Small intestine (tissue), 16 donors: ENCODE measurements at places on chromosomes 5 and 9. TPM values are rescaled to one million over a fixed set of nuclear protein-coding genes. Genes with fewer than 3 reads are reported as not detected.
A peak's percentile ranks its signal among the peaks of the same experiment; 100 is the strongest.

DNA sequence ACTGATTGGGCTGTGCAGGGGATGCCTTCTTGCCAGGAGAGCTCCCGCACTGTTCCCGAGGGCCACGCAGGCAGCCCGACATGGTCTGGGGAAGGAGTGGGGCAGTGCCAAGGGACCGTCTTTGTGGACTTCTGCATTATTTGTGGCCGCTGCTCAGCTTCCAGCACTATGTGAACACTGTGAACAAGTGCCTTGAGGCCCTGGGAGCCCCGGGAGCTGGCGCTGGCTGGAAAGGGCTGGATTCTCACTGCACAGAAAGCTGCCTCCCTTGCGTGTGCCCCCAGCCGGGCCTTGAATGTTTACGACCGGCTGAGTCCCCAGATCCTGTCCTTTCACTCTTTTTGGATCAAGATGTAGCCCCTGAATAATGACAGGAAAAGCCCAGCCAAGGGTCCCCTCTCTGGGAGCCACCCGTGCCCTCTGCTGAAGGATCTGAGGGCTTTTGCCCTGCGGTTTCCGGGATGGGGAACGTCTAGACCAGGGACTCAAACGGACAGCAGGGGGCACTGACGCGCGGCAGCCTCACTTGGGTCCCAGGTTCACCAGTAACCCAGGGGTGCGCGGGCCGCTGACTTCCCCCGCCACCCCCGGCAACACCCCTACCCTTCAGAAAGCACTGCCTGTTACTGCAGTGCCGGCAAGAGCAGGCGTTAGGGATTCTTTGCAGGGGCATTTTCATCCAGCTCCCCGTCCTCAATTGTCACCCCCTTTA is 98.9 kb upstream of the FCN2 start:
- DNase-seq, result no peak

GRCh38 chr5:43209060-43209459 is 17.0 kb downstream of the NIM1K start:
- no peak for DNase-seq

GRCh38 chr5:143395638-143396352 is 7.7 kb downstream of the NR3C1 start:
- DNase-seq, result no peak

DNA sequence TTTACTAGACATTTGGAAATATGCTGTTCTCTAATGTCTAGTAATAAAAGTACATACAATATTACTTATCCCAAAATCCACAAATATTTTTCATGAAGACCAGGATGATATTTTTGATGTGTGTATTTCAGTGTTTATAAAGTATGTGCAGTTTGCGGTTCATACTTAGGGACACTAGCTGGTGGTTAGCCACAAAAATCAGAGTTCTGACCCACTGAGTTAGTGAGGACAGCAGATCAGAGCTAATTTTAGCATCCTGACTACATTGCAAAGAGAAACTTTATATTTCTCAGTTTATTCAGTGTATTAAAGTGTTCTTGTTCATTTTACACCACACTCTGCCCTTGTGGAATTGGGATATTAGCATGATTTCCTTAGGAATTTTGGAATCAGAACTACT is 655.3 kb downstream of the HTR1A start:
- DNase-seq, result no peak

GRCh38 chr9:108113596-108113995 is 624.0 kb upstream of the KLF4 start:
- DNase-seq, result no peak

DNA sequence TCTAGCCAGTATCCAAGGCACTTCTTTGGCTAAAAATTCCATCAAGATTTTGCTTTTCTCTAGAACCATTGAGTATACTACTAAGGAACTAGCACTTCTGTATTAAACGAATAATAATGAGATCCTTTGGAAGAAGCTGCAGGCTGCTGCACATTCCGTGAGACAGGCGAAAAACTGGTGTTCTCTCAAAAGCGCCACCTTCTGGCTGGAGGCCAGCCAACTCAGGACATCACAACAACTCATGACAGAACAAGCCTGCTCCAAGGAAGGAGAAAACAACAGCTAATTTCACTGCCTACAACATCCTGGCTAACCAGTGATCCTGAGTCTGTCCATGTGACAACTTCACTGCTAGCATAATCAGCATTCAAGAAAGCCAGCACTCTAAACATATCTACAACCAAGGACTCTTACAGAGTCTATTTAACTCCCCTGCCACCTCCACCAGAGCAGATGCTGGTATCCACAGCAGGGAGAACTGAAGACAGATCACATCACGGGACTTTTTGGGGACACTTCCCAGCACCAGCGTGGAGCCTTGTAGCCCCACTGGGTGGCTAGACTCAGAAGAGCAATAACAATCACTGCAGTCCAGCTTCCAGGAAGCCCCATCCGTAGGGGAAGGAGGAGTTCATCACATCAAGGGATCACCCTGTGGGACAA is 150.5 kb downstream of the YTHDC2 start:
- peak; percentile 3 for DNase-seq

GRCh38 chr5:10277773-10278630 is 27.9 kb downstream of the CCT5 start:
- DNase-seq, result no peak

DNA sequence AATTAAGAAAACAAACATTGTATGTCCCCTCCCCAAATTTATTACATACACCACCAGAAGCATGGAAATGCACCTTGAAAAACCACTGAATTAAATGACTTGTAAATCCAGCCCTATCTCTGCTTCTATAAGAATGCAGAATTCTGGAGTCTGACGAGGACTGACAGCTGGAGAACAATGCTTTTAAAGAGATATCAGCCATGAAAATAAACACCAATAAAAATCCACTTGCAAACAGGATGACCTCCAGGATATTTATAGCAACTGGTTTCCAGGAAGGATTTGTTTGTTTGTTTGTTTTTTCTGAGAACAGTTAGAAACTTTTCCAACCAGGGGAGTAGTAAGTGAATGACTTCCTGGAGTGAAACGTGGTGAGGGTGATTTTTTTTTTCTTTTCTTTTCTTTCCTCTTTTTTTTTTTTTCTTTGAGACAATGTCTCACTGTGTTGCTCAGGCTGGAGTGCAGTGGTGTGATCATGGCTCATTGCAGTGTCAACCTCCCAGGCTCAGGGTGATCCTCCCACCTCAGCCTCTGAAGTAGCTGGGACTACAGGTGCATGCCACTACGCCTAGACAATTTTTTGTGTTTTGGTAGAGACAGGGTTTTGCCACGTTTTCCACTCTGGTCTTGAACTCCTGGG is 38.7 kb upstream of the SLC36A1 start:
- DNase-seq, result no peak

DNA sequence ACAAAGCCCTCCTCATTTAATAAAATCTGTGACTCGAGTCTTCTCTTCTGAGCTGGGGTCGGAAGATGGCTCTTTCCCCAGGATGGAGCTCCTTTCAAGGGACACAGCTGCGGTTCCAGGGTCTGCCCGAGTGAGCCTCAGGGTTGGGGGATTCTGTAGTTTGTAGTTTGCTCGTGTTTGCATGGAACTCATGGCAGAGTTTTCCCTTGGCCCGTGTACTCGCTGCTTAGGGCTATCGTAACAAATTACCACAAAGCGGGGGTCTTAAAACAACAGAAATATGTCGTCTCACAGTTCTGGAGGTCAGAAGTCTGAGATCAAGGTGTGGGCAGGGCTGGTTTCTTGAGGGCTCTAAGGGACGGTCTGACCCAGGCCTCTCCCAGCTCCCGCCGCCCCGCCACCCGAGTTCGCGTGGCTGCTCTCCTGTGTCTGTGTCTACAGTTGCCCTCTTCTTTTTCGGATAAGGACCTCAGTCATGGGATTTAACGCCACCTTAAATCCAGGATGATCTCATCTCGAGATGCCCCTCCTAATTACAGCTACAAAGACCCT is 13.9 kb upstream of the LPCAT1 start:
- no peak for DNase-seq

Gene ACOT12
- 0.22 TPM for polyA plus RNA-seq

Gene IFNA2
- not detected for polyA plus RNA-seq

Gene FOXI1
- 0.03 TPM for polyA plus RNA-seq

Gene PCSK1
- 0.45 TPM for polyA plus RNA-seq
